ENCODE measurements at places on chromosomes 3 and 15. TPM values are rescaled to one million over a fixed set of nuclear protein-coding genes. Genes with fewer than 3 reads are reported as not detected.

DNA sequence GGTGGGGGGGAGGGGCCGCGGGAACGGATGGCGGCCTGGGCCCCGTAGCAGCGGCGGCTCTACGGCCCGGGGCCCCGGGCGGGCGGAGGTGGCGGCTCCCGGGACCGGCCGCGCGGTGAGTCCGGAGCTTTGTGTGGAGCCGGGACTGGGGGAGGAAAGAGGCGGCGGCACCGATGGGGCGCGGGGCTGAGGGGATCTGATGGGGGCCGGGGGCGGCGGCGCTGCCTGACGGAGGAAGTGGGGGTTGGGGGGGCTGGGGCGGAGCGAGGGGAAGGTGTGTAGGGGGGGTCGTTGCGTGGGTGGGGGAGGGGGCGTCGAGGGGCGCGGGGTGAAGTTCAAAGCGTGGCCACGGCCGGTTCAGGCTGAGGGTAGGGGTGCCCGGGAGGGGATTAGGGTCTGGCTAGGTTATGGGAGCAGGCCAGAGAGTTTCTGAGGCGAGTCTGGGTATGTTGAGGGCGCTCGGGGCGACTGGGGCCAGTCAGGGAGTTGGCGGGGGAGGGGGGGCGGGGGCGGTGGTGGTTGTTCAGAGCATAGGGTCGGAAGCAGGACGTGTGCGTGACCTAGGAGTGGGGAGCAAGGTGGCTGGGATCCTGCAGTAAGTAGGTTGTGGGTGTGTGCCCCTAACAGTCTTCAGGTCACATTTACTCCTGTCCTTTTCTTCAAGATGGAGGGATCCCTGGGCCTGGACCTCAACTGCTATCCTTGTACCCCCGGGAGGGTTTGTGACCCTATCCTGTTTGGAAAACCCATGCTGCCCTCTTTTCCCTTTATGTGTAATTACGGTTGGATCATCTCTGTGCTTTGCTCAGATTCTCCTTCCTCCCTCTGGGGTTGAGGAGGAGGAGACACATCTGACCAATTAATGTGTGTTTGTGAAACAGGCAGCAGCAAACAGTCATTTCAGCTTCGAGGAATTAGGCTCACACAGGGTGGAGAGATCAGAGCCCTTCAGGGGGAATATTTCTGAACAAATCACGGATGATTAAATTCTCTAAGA, 644 bp downstream of the ZNF609 start:
- H3K36me3 ChIP-seq, result no peaks in the 10 kb centered on the region
- H3K27me3 ChIP-seq, result no peaks in the 10 kb centered on the region
- H3K4me1 ChIP-seq, result peaks cover 19% of the 10 kb centered on the region
- peak; percentile 35 for DNase-seq
- peak overlapping the region; percentile 60 for H3K27ac ChIP-seq

DNA sequence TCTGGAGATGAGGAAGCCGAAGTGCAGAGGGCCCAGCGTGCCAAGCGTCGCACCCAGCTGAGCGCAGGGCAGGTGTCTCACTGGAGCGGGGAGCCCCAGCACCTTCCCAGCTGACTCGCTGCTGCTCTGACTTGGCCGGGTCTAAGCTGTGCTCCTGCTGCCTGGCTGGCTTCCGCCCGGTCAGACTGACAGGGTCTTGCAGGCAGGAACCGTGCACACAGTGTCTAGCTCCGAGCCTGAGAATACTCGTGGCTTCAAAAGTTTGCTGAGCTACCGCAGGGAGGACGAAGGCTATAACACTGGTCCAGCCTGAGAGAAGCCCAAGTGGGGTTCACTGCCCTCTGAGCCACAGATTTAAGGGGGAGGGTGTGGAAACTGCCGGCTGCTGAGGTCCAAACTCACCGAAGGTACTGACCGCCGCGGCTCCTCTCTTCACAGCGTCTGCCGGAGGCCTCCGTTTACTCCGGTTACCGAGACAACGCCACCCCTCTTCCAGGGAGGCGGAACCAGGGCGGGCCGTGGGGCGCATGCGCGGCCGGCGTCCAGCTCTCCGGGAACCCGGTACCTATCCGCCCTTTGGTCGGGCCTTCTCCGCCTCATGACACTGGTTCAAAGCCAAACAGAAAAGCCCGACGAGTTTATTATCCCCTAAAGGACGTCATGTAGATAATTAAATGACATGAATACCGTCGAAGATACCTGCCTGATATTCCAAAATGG, at the start of gene CFAP44:
Gene CFAP44 (minus strand): TSS at position 443 of the 720 bp plus-strand sequence. CDS start 7,829 bp downstream, outside the sequence.
- no peaks in the 10 kb centered on the region for H3K36me3 ChIP-seq
- no peak within 1 kb of the TSS for H3K4me3 ChIP-seq
- H3K27ac ChIP-seq, result no peak within 1 kb of the TSS
- no peaks in the 10 kb centered on the region for H3K27me3 ChIP-seq

GRCh38 chr3:40994611-40995010, 204.7 kb upstream of the CTNNB1 start:
- no peaks in the 10 kb centered on the region for H3K27me3 ChIP-seq
- no peak for DNase-seq
- H3K4me1 ChIP-seq, result no peaks in the 10 kb centered on the region

DNA sequence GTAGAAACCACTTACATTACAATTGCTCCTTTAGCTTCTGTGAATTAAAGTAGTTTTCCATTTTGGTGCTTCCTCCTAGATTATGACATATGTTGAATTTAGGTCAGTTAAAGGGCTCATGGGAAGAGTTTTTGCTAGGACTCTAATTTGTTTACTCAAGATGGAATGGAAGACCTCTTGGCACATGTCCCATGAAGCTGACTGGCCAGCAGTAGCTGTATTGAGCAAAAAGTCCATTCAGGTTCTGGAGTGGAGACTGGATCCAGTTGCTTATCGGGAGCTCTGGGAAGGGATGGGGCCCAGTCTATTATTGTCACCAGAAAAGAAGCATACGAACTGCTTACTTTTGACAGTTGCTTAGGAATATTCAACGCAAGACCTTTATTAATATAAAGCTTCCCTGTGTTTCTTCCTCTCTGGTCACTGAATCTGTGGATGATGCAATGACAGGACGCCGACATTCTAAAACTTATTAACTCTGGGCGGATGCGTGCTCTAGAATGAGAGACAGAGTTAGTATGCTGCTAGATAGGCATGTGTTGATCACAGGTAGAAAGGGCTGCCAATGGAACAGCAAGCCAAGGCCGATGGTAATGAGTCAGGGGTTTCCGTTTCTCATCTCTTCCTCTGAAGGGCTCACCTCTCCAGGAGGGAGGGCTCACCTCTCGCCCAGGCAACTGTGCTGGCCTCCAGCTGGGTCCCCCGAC, 155.8 kb downstream of the NR1D2 start:
- no peak overlapping the region for H3K27ac ChIP-seq
- H3K36me3 ChIP-seq, result no peaks in the 10 kb centered on the region
- no peak for DNase-seq
- no peaks in the 10 kb centered on the region for H3K27me3 ChIP-seq

DNA sequence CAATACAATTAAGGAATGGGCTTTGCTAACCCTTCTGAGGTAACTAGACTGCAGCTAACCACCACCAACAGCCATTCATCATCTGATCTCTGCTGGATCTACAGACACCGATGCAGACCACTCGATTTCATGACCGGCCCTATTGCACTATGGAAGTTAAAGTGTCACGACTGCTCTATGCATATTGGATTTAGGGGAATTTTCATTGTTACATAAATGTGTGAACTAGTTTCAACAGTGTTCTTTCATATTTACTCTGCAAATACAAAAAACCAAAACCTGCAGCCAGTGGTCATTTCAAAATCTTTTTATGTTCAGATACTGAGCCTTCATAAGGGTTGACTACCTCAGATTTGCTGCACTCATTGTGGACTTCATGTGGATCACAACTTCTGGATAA, 14.5 kb downstream of the CDV3 start:
- H3K36me3 ChIP-seq, result peaks cover 43% of the 10 kb centered on the region
- H3K27ac ChIP-seq, result no peak overlapping the region

GRCh38 chr15:83567318-83567717, 86.6 kb upstream of the ADAMTSL3 start:
- H3K27ac ChIP-seq, result no peak overlapping the region
- H3K4me1 ChIP-seq, result no peaks in the 10 kb centered on the region
- no peaks in the 10 kb centered on the region for H3K36me3 ChIP-seq
- no peak overlapping the region for H3K4me3 ChIP-seq

- H3K36me3 ChIP-seq, result no peaks in the 10 kb centered on the region
- H3K27me3 ChIP-seq, result no peaks in the 10 kb centered on the region
Observed at GRCh38 chr3:131260525-131260924, 121.0 kb upstream of the NUDT16 start.

DNA sequence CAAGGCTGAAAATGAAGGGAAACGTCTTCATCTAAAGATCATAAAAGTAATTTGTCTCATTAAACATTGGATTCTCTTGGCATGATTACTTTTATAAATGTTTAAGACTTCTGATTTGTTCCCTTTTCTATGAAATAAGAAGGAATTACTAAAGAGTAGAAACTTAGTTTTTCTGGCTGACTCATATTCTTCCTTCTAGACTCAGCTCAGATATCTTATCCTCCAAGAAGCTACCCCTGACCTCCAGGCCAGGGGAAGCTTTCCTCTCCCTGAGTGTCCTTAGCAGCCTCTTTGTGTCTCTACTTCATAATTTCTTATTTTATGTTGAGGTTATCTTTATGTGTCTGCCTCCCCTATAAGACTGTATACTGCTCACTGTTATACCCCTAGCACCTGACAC, 291.9 kb upstream of the STT3B start:
- H3K36me3 ChIP-seq, result no peaks in the 10 kb centered on the region
- no peaks in the 10 kb centered on the region for H3K4me1 ChIP-seq
- no peak overlapping the region for H3K4me3 ChIP-seq
- no peaks in the 10 kb centered on the region for H3K27me3 ChIP-seq
- H3K27ac ChIP-seq, result no peak overlapping the region

GRCh38 chr3:53817211-53817610, 29.0 kb downstream of the CHDH start:
- H3K36me3 ChIP-seq, result no peaks in the 10 kb centered on the region
- no peak overlapping the region for H3K4me3 ChIP-seq

DNA sequence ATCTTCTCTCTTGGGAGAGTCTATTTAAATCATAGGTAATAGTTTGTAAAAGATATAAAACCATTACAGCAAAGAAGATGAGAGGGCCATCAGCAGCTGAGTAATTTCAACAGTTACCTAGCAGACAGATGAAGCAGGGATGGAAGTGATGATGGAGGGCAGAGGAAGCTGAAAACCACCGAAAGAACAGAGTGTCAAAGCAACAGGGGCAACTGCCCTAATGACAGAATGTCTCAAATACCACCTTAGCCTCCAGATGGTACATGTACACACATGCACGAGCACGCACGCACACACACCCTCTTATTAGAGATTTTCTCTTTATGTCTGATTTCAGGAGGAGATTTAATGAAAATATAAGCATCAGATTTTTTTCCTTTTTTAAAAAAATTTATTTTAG, 64.5 kb downstream of the NEDD4 start:
- no peaks in the 10 kb centered on the region for H3K27me3 ChIP-seq
- no peaks in the 10 kb centered on the region for H3K36me3 ChIP-seq
- no peaks in the 10 kb centered on the region for H3K4me1 ChIP-seq
- H3K27ac ChIP-seq, result no peak overlapping the region
- no peak overlapping the region for H3K4me3 ChIP-seq

- DNase-seq, result no peak
- no peak overlapping the region for H3K27ac ChIP-seq
- H3K27me3 ChIP-seq, result no peaks in the 10 kb centered on the region
- no peaks in the 10 kb centered on the region for H3K36me3 ChIP-seq
- H3K4me3 ChIP-seq, result no peak overlapping the region
- H3K4me1 ChIP-seq, result no peaks in the 10 kb centered on the region
Observed at GRCh38 chr3:90011131-90011530, 903.7 kb downstream of the EPHA3 start.

DNA sequence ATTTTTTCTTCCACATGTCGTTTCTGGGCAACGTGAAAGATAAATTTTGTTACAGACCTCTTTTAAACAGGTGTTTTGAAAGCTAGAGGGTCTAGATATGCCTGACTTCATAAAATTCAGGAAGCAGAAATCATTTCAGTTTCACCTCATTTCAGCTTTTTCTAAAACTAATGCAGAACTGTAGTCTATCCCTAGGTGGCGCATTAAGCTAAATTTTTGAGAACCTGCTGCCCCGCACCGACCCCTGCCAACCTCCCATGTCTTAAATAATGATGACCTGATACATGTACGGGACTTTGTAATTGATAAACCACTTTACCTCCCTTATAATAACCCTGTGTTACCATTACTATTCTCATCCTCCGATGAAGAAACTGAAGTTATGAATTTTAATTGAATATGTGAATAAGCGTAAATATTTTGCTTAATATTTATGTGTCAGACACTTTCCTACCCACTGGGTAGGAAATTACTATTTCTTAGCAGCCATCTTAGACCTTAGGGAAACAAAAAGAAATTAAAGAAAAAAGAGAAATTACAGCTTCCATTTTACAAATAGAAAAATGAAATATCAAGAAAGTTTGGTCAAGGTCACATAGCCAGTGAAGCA, 78.7 kb upstream of the GCNT3 start:
- H3K4me1 ChIP-seq, result peaks cover 8% of the 10 kb centered on the region
- no peaks in the 10 kb centered on the region for H3K36me3 ChIP-seq
- DNase-seq, result peak; percentile 45
- no peaks in the 10 kb centered on the region for H3K27me3 ChIP-seq

- H3K27me3 ChIP-seq, result no peaks in the 10 kb centered on the region
- no peak for DNase-seq
- H3K36me3 ChIP-seq, result no peaks in the 10 kb centered on the region
- no peak overlapping the region for H3K27ac ChIP-seq
- no peak overlapping the region for H3K4me3 ChIP-seq
Observed at GRCh38 chr15:84949043-84949442, 32.6 kb upstream of the PDE8A start.

The ARGFX gene
- total RNA-seq, result not detected

The TMEM212 gene
- not detected for total RNA-seq

The P3H2 gene
- total RNA-seq, result 0.76 TPM

The DUOX1 gene
- 19.6 TPM for total RNA-seq
